ENCODE measurements at places on chromosomes 6 and 20.

DNA sequence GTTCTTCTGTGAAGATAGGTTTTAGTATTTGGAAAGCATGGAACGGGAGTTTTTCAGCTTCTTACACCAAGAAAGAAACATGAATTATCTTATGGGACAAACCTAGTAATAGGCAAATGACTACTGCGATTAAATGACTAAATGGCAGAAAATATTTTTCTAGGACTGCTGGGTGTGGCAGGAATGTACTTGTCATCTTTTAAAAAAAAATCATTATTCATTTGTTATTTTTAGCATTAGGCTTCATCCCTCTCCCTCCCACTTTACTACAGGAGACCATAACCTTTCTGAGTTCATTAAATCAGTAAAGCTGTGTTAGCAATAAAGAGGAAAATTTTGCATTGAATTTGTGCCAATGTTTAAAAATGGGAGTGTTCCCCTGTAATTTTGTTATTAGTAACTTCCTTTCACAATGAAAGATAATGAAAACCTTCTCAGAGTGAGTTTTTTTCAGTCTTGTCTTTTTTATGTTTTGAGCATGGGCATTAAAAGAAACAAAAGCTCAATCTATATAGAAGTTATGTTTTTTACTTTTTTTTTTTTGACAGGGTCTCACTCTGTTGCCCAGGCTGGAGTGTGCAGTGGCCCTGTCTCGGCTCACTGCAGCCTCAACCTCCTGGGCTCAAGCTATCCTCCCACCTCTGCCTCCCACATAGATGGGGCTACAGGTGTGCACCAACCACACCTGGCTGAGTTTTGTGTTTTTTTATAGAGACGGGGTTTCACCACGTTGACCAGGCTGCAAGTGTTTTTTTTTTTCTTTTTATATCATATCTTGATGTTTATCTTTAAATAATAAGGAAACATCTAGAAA is 105.6 kb upstream of the CLDN20 start:
- peak; percentile 34 for DNase-seq

GRCh38 chr6:31617010-31617409 is 2.0 kb downstream of the AIF1 start:
- no peak for DNase-seq

GRCh38 chr6:90212274-90212673 is 84.4 kb downstream of the BACH2 start:
- no peak for DNase-seq

- DNase-seq, result no peak
Measured at GRCh38 chr20:1417790-1418189, 24.9 kb upstream of the FKBP1A start.

DNA sequence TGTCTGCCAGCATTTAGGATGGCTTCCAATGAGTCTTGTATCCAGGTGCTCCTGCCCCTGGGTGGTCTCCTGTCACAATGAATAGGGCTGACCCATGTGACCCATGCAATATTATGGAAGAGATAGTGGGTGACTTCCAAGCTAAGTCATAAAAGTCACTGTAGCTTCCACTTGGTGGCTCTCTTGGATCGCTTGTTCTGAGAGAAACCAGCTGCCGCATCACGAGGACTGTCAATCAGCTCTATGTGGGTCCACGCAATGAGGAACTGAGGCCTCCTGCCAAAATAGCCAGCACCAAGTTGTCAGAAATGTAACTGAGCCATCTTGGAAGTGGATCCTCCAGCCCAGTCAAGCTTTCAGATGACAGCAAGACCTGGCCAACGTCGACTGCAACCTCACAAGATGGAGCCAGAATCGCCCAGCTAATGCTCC is 14.9 kb upstream of the MATN4 start:
- DNase-seq, result peak; percentile 50

- DNase-seq, result no peak
Measured at GRCh38 chr6:150881911-150882481, 16.5 kb downstream of the MTHFD1L start.

GRCh38 chr6:12265296-12265695 is 24.9 kb upstream of the EDN1 start:
- DNase-seq, result no peak

DNA sequence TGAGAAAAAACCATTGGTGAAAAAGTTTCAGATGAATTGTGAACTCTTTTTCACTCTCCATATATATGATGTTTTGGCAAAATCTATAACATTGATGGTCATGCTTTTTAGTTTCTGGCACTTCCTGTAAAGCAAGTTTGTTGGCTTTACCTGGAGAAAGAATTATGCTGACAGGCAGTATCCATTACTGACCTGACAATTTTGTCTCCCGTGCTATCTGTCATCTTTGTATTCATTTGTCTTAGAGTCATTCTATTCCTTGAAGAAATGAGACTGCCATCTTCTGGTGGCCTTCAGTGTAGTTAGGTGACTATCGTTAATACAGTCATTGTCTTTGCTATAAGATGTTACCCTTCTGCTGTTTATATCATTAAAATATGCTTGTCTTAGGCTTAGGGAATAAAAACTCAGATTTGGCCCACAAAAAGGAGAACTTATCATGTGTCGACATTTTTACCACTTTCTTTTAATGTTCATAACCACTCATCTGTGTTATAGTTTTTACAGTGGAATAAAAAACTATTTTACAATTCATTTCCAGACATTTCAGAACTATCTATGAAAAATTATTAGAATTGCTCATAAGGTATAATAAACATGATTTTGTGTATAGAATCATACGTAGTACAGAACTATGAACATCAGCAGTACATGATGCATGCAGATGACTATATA is 707.0 kb downstream of the EPM2A start:
- DNase-seq, result peak; percentile 38

DNA sequence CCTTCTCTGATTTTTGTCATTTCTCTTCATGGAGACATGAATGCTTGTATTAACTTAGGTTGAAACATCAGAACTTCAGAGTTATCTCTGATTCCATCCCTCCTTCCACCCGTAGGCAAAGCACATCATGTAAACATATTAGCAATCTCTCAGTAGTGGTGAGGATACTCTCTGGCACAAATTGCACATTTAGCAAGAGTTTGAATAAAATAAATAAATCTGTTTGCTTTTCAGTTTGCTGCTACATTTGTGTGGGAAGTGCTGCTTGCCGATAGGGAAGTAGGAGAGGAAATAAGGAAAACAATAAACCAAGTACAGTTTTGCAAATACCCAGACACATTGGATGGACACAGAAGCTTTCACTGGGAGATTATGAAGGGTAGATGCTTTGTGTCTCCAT is 359.0 kb downstream of the BCKDHB start:
- no peak for DNase-seq

GRCh38 chr6:167846997-167847606 is 20.4 kb downstream of the AFDN start:
- no peak for DNase-seq

DNA sequence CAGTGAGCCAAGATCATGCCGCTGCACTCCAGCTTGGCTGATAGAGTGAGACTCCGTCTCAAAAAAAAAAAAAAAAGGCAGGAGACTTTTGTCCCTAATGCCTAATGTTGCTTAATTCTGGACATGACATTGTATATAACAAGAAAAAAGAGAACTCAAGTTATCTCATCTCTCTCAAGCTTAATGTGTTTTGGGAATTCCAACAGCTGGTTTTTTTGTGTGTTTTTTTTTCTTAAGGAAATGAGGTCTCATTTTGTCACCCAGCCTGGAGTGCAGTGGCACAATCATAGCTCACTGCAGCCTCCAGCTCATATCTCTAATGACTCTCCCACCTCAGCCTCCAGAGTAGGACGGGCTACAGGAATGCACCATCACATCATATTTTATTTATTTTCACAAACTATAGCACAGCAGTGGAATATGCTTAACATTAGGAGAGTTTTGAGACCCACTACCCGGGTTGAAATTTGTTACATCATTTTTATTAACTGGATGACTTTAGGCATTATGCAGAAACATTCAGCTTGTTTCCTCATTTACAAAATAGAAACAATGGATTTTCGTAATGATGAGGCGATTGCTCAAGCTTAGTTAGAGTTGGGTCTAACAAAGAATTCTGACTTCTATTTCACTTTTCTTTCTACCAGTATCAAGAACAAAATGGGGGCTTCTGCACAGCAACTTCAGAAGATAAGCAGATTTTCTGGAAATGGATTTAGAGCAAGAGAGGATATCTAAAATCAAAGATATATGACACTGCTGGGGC is 104.1 kb upstream of the BTN3A2 start:
- DNase-seq, result no peak

- no peak for DNase-seq
Measured at GRCh38 chr6:160368670-160369069, 20.5 kb downstream of the SLC22A3 start.

DNA sequence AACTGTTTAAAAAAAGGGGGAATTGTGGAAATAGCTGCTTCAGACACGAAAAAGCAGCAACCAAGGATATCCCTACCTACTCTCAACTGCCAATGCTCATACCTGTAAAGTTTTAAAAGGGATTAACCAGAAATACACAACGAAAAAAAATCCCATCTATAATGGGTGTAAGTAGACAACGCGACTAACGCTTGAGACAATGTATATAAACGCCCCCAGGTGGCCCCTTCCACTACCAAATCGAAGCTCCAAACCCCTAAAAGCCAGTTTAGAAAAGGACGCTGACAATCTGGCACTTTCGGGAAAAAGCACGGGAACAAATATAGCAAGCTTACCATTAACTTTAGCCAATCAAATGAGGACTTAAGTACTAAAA is 94.5 kb upstream of the BTN3A2 start:
- no peak for DNase-seq

Data from RCC 7860 (cell line).